ENCODE measurements at places on chromosomes 7 and 10.

DNA sequence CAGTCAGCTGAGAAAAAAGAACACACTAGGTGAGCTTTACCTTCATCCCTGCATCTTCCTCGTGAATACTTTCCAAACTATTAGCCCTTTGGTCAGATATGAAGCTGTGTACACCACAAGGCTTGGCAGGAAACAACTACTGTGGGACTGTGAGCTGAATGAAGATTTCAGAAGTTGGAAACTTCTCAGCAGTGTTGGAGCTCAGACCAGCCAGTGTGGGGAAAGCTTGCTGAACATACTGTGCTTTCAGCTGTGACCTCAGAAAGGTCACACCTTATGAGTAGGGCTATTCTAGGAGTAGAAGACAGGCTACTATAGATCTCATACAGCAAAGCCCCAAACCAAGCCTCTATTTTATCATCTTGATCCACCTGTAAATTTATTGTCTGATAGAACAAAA lies 123.6 kb downstream of the EXOC4 start:
- DNase-seq = no peak

DNA sequence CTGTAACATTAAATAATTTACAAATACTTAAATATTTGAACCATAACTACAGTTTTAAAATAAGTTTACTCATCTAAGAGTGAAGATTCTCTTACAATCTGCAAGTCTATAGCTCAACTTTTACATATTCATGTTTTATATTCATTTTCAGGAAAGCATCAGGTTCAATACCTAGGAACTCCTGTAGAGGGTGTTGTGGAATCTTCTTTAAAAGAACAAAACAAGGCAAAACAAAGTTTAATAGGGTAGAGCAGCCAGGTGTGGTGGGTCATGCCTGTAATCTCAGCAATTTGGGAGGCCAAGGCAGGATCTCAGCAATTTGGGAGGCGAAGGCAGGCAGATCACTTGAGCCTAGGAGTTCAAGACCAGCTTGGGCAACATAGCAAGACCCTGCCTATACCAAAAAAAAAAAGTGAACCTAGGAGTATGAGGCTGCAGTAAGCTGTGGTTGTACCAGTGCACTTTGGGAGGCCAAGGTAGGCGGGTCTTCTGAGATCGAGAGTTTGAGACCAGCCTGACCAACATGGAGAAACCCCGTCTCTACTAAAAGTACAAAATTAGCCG lies 45.1 kb downstream of the ST8SIA6 start:
- DNase-seq = no peak

DNA sequence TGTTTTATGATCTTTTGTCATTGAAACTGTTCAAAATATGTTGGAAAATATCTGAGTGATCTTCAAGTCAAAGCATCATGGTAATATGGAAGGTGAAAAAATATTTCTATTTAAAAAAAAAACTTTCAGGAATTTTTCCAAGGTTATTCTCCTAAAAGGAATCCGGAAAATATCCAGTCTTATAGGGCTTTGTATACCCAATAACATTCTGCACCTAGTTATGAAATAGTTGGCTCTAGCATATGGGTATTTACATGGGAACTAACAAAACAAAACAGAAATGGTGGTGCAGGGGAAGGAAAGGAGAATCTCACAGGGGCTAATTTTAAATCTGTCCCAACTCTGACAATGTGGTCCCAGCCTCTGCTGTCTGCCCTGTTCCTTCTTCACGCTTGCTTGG lies 167.1 kb upstream of the RHEB start:
- DNase-seq = no peak

GRCh38 chr10:97659589-97659988 lies 19.1 kb downstream of the PI4K2A start:
- DNase-seq = no peak

GRCh38 chr7:113657603-113658002 lies 261.2 kb downstream of the PPP1R3A start:
- DNase-seq = no peak

DNA sequence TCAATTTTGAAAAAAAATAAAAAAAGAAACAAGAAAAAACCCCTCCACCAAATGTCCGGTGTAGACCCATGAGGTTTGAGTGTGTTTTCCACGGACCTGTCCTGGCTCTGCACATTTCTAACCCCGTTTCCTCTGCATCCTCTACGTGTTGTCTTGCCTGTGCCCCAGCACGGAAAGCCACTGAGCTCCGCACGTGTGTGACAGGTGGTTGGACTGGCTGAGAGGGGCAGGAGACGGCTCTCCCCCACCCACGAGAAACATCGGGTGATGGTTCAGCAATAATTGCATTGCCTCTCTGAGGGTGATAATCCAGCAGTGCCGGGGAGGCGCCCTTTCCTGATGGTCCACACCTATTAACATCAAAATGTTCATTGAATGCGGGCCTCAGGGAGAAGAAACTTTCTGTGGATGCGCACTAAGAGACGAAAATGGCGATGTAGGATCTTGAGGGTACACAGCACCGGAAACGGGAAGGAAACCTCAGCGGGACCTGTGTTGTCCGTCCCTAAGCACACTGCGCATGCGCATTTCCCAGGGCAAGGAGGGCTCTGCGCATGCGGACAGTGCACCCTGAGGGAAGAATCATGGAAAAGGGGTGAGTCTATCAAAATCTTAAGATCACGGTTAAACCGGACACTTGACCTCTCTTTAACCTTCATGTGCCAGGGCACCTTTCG lies 470.1 kb upstream of the ADARB2 start:
- DNase-seq = no peak

GRCh38 chr7:99693100-99693426 lies 13.3 kb upstream of the CYP3A5 start:
- DNase-seq = no peak

GRCh38 chr10:6766131-6766801 lies 186.2 kb upstream of the PRKCQ start:
- no peak for DNase-seq
